ENCODE measurements at places on chromosomes 1 and 21. TPM values are rescaled to one million over a fixed set of nuclear protein-coding genes. Genes with fewer than 3 reads are reported as not detected.

The RGS5 gene
- 13.7 TPM for total RNA-seq

The ANKRD35 gene
- not detected for total RNA-seq

The CASQ2 gene
- not detected for total RNA-seq

The CSRP1 gene
- 108 TPM for total RNA-seq

The RERE gene
- 7.2 TPM for total RNA-seq

The INTS7 gene
- 25.0 TPM for total RNA-seq

The HCRTR1 gene
- total RNA-seq = not detected

The TAS1R3 gene
- not detected for total RNA-seq

The KISS1 gene
- total RNA-seq = not detected

The C8B gene
- not detected for total RNA-seq

The SPRR1B gene
- not detected for total RNA-seq

The RNU1-2 gene
- not detected for total RNA-seq

The PDZK1 gene
- total RNA-seq = not detected

The PROK1 gene
- not detected for total RNA-seq

The ASPM gene
- 36.6 TPM for total RNA-seq

The OR14K1 gene
- total RNA-seq = not detected
